ENCODE measurements at places on chromosomes 7 and 10.

GRCh38 chr10:4344492-4344994, 481.5 kb upstream of the AKR1E2 start:
- no peak for DNase-seq

- no peak for DNase-seq
Measured at GRCh38 chr7:65974191-65974801, 7.7 kb downstream of the GUSB start.

GRCh38 chr10:2301227-2301626, 563.9 kb upstream of the ADARB2 start:
- no peak for DNase-seq

DNA sequence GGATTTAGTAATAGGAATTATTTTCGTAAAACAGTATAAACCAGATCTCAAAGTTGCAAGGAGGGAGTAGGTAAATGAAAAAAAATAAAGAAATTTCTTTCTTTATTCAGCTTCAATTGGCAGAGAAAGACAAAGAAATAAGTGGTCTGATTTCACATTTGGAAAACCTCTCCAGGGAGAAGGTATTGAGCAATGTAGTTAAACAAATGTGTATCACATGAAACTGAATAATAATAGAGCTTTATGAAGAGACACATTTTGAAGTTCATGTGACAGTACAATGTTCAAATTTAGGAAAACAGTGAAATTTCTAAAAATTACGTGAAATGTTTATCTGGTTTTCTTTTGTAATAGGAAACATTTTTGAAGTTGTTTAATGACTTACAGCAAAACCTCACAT, 63.0 kb downstream of the TAX1BP1 start:
- no peak for DNase-seq

DNA sequence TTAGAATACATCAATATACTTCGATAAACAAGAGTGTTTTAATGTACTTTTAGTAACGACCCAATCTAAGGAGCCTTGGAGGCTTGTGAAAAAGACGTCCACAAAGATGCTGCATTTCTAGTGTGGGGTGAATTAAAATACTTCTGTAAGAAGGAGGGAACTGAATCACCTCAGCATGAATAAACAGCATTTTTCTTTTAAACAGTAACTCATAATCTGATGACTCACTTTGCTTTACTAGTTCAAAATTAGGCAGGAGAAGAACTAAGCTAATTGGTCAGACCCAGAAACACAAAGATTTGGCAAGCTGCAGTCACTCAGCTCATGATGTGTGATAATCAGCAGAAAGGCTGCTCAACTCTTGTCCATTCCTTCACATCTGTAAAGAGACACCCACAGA, 24.2 kb downstream of the NCOA4 start:
- DNase-seq = no peak
